Purkinje cell (primary cell): ENCODE measurements at places on chromosomes 12 and 14. TPM values are rescaled to one million over a fixed set of nuclear protein-coding genes. Genes with fewer than 3 reads are reported as not detected.

PPP4R4 gene
- polyA plus RNA-seq, result 87.8 and 101 TPM in 2 replicates

RDH5 gene
- 3.0 and 3.6 TPM in 2 replicates for polyA plus RNA-seq

LUM gene
- not detected in 2 replicates for polyA plus RNA-seq

DTX1 gene
- 11.7 and 13.5 TPM in 2 replicates for polyA plus RNA-seq

NACA gene
- polyA plus RNA-seq, result 903 and 969 TPM in 2 replicates
